ENCODE measurements at places on chromosomes 12 and 14.

GRCh38 chr12:70774055-70774454 lies 136.8 kb upstream of the PTPRB start:
- DNase-seq = no peak

GRCh38 chr12:109951136-109951535 lies 45.0 kb downstream of the GIT2 start:
- no peak for DNase-seq

DNA sequence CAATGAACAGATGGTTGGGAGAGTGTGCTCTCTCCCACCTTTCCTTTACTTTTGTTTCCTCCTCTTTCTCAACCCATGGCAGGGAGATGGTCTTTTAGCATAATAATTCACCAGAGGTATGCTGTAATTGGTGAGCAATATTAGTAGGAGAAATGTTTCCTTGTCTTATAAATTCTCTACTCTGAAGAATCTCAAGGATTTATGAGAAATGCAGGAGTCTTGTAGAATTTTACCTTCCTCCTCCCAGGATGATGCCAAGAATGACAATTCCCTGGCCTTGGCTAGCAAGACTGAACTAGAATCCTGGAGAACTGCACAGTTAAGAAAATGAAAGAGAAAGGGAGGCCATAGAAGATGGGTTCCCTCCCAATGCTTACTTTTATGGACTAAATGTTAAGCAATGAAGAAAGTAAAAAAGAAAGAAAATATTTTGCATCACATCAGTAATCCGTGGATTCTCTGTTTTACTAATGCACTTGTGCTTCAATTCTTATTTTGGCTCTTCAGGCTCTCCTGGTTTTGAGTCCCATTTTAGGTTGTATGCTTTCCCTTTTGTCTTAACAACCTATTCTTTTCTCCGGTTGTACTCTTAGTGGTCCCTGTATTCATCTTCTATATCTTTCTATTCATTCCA lies 192.9 kb upstream of the GARIN6 start:
- no peak for DNase-seq

GRCh38 chr12:42607584-42608058 lies 18.1 kb upstream of the PRICKLE1 start:
- no peak for DNase-seq

GRCh38 chr14:24986206-24986893 lies 63.6 kb downstream of the STXBP6 start:
- DNase-seq = no peak

DNA sequence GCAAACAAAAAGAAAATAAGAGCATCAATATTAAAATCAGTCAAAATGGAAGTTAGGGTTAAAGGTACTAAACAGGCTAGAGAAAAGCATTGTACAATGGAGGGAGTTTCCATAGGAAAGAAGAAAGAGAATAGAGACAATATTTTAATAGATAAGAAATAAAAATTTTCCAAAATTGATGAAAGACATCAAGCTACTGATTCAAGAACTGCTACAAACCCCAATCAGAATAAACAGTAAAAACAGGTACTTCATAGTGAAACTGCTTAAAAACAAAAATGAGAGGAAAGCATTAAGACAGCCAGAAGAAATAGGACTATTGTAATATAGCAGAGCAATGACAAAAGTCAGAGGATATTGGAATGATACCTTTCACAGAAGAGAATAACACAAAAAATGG lies 413.4 kb downstream of the NELL2 start:
- no peak for DNase-seq

- no peak for DNase-seq
Measured at GRCh38 chr14:67395876-67396189, 16.1 kb downstream of the PLEK2 start.

DNA sequence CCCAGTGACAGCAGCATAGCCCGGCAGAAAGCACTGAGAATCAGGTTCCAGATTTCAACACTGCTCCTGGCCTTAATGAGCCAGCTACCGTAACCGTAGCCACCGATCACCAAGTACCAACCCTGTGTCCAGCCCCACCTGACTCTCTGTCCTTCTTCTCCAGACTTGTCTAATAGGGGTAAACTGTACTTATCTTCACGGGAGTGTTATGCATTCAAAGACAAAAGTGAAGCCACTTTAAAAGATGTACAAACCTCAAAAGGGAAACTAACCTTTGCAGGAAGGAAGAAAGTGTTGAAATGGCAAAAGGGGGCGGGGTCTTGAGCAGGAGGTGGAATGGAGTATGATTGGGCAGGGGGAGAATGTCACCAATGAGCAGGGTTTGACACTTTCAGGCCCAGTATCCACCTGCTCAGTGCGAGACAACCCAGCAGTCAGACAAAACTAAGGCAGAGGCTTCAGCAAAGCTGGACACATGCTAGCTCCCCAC lies 226.1 kb downstream of the CHST11 start:
- no peak for DNase-seq

GRCh38 chr12:93484315-93484981 lies 17.1 kb downstream of the MRPL42 start:
- no peak for DNase-seq

DNA sequence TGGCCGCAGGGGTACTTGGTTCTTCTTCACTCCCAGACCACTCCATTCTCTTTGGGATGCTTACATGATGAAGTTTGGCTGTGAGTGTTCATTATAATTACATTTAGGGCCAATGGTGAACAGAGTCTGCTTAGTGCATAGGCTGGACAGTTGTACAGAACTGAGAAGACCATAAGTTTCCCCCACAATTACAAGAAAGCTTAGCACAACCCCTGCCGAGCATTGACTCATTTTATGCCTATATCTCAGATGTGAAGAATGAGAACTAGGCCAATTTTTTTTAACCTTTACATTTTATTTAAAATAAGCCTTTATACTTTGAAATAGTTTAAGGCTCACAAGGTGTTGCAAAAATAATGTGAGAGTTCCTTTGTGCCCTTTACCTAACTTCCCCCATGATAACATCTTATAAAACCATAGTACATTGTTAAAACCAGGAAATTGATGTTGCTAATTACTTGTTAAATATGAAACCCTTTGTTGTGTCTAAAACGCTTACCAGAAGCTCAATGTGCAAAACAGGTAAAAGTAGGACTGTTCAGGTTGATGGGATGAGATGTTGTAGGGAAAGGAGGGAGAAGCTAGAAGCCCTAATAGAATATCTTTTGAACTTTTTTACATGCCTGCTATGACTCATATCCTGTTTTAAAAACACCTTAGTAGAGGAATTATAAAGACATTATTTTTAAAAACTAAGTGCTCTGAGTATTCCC lies 47.2 kb downstream of the ALDH1L2 start:
- no peak for DNase-seq

GRCh38 chr14:77867476-77867875 lies 67.6 kb downstream of the ADCK1 start:
- DNase-seq = no peak

GRCh38 chr12:76375470-76375869 lies 27.3 kb upstream of the BBS10 start:
- no peak for DNase-seq

DNA sequence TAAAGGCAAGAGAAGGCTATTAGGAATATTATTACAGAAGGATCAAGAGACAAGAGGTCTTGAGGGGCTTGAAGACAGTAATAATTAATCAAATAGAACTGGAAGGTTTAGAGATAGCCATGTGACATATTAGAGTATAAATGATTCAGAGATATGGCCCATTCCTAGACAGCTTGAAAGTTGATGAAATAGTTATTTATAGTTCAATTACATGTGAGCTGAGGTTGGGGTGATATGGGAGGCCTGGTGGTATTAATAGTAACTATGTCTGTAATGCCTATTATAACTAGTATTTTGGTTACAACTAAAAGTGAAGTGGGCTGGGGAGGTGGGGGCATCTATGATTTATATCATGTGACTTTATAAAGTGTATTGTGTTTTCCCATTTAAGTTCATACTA lies 14.1 kb upstream of the MIS18BP1 start:
- no peak for DNase-seq

- DNase-seq = no peak
Measured at GRCh38 chr12:49693931-49694444, 13.2 kb downstream of the FMNL3 start.

GRCh38 chr12:54009171-54010052 lies 627 bp downstream of the HOXC8 start:
- no peak for DNase-seq

DNA sequence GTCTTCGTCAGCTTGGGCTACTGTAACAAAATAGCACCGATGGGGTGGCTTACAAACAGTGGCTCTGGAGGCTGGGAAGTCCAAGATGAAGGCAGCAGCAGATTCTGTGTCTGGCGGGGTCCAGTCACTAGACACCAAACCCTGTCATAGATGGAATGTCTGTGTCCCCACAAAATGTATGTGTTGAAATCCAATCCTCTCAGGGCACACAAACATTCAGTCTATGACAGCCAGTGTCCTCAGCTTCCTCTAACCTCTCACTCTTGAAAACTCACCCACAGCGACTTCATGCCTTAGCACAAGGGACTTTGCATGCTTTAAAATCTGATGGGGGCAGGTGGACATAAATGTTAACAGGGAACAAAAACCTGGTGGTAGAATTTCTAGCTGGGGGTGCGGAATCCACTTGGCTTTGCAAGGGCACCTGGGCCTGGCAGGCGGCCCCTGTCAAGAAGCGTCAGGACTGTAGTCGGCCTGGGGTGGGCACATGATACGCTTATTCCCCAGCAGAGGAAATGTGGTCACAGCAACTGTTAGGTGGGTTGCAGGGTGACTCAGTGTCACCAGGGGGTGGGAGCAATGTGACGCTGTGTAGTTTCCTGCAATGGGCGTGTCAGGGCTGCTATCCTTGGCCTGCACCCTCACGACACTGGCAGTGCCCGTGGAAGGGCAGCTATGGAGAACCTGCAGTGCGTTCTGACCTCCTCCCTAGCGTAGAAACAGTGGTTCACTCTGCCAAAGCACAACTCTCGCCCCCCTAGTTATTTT lies 17.7 kb downstream of the RIN3 start:
- no peak for DNase-seq

DNA sequence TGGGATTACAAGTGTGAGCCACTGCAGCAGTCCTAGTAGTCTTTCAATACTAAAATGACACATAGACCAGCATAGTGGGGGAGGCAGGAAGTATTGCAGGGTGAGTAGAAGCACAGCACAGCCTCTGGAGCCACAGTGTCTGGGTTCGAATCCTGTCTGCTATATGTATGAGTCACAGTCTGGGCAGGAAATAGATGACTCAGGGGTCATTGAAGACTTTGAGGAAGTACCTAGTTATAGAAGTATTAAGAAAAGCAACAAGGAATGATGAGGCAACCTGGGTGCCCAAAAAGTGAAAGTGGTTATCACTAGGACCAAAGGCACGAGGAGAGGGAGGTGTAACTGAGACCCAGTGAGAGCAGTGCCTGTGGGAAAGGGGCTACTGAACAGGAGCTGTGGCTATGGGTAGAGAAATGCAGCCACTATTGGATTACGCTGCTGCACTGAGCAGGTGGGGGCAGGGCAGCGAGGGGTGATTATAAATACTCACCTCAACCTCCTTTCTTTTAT lies 124.0 kb downstream of the PDE3A start:
- DNase-seq = no peak

GRCh38 chr12:22282283-22282682 lies 52.2 kb downstream of the ST8SIA1 start:
- DNase-seq = no peak

- no peak for DNase-seq
Measured at GRCh38 chr12:19299765-19300164, 139.5 kb upstream of the AEBP2 start.

- DNase-seq = no peak
Measured at GRCh38 chr12:124884587-124885438, 21.1 kb upstream of the SCARB1 start.

- no peak for DNase-seq
Measured at GRCh38 chr14:102493585-102493984, 16.0 kb downstream of the ANKRD9 start.

DNA sequence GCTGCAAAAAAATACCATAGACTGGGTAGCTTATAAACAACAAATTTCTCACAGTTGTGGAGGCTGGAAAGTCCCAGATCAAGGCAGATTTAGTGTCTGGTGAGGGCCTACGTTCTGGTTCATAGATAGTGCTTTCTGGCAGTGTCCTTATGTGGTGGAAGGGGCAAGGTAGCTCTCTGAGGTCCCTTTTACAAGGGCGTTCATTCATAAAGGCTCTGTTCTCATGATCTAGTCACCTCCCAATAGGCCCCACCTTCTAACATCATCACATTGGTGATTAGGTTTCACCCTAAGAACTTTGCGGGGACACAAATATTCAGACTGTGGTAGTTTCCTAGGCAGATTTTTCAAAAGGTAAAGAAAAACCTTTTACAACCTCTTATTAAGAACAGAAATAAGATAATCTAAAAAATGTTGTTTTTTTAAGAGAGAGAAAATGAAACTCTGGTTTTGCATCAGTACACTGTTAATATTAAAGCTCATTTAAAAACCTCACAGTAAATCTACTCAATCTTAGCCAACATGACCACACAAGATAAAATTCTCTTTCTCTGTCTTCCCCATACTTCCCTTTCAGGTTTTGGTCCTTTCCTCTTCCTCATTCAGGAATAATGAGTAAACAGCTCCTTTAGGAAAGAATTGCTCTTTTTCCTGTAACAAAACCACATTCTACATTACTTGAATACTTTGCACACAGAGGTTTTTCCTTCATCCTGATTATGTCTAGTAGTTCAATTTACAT lies 117.5 kb downstream of the UNC79 start:
- no peak for DNase-seq

- DNase-seq = no peak
Measured at GRCh38 chr14:76639606-76640229, 121.5 kb upstream of the VASH1 start.

GRCh38 chr14:76236172-76237130 lies 84.7 kb downstream of the GPATCH2L start:
- DNase-seq = no peak

DNA sequence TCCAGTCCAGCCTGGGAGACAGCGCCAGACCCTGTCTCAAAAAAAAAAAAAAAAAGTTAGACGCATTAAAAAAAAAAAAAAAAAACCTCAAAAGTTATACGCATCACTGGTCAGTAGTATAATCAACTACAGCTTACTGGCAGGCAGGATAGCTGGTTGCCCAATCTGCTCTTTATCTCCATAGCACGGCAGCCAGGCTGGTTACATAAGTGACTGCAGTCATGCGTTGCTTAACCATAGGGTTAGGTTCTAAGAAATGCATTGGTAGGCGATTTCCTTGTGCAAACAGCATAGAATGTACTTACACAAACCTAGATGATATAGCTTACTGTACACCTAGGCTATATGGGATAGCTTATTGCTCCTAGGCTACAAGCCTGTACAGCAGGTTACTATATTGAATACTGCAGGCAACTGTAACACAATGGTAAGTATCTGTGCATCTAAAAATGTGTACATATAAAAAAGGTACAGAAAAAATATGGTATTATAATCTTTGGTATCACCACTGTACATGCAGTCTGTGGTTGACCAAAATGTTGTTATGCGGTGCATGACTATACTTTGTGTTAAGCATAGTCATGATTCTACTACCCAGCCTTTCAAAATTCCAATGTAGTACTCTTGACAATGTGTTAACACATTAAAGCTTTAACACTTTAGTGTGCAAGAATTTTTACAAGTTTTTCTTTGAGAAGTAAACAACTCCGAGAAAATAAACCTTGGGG lies 8.1 kb downstream of the L2HGDH start:
- no peak for DNase-seq

GRCh38 chr14:49972823-49973222 lies 79.9 kb downstream of the ARF6 start:
- DNase-seq = no peak

GRCh38 chr14:104876251-104876699 lies 11.2 kb downstream of the CEP170B start:
- no peak for DNase-seq

GRCh38 chr14:101857226-101857625 lies 95.7 kb downstream of the PPP2R5C start:
- no peak for DNase-seq

- no peak for DNase-seq
Measured at GRCh38 chr12:117502633-117503032, 141.2 kb upstream of the NOS1 start.

GRCh38 chr12:106816231-106816630 lies 41.7 kb downstream of the RIC8B start:
- DNase-seq = no peak

Data from vagina (tissue), 2 donors.